Muscle of back (tissue), 13 donors: ENCODE measurements at places on chromosomes 12 and 14.

DNA sequence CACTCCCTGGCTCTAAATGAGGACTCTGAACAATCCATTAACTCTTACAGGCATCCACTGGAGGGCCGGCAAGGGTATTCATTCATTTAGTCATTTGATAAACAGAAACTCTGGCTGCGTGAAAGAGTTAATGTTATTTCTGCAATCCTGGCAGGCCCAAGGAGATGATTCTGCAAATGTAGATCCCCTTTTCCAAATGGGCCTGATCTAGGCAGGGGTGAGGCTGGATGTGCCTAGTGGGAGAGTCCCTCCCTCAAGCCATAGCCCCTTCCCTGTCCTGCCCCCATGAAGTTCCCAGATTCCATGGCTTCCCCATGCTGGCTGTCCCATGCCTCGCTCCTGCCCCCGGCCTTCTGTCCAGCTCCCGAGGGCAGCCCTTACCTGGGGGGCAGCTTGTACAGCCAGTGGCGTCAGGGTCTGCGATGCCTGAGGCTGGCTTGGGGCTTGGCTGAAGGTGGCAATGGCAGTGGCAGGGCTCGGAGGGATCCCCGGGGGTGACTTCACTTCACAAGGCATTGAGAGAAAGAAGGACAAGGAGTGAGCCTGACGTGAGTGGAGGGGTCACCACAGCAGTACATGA is 18.4 kb downstream of the POU6F1 start:
- no peak for DNase-seq

- peak; percentile 20 for DNase-seq
These were observed 6.2 kb upstream of the SLC7A7 start for GRCh38 chr14:22821193-22822015.

- no peak for DNase-seq
These were observed 41.4 kb downstream of the PTPRQ start for GRCh38 chr12:80485222-80485987.

GRCh38 chr14:102857444-102857843 is 65.0 kb upstream of the AMN start:
- no peak for DNase-seq

- no peak for DNase-seq
These were observed 34.3 kb downstream of the NOPCHAP1 start for GRCh38 chr12:105020241-105020962.

GRCh38 chr12:5643266-5643665 is 211.4 kb downstream of the NTF3 start:
- no peak for DNase-seq

DNA sequence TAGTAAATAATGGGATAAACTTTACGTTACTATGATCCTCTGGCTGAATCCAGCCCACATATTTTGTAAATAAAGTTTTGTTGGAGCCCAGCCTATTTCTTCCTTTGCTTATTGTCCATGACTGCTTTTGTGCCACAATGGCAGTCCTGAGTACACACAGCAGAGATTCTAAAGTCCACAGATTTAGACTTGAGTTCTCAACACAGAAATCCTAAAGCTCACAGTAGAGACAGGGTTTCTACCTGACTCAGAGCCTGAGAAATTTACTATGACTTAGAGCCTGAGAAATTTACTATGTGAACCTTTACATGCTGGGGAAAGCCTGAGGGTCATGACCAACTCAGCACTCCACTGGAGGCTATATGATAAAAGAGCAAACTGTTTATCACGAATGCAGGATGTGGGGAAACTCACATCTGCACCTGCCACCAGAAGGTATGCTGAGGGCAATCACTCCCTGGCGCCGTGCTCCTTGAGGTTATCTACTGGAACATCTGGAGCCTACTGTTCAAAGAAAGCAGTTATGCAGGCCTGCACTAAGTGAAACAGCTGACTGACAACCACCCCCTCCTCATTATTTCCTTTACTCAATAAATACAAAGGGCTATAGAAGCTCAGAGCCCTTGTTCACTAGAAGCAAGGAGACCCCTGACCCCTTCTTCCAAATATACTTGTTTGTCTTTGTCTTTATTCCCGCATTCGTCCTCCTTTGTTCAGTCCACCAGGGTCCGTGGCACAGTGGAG is 52.6 kb upstream of the BICD1 start:
- DNase-seq, result no peak

GRCh38 chr12:113591480-113591974 is 119.9 kb upstream of the LHX5 start:
- no peak for DNase-seq

DNA sequence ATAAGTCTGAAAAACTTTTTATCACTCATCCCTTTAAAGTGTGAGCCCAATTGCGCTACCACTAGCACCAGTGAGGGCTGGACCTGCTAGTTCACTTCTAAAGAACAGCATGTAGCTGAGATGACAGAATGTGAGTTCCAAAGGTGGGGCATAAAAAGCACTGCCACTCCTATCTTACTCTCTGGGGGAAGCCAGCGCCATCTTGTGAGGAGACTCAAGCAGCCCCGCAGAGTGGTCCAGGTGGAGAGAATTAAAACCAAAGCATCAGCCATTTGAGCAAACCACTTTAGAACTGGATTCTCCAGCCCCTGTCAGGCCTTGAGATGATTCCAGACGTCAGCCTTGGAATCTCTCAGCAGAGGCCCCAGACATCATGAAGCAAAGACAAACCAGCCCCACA is 39.9 kb downstream of the TMEM132D start:
- DNase-seq, result no peak

DNA sequence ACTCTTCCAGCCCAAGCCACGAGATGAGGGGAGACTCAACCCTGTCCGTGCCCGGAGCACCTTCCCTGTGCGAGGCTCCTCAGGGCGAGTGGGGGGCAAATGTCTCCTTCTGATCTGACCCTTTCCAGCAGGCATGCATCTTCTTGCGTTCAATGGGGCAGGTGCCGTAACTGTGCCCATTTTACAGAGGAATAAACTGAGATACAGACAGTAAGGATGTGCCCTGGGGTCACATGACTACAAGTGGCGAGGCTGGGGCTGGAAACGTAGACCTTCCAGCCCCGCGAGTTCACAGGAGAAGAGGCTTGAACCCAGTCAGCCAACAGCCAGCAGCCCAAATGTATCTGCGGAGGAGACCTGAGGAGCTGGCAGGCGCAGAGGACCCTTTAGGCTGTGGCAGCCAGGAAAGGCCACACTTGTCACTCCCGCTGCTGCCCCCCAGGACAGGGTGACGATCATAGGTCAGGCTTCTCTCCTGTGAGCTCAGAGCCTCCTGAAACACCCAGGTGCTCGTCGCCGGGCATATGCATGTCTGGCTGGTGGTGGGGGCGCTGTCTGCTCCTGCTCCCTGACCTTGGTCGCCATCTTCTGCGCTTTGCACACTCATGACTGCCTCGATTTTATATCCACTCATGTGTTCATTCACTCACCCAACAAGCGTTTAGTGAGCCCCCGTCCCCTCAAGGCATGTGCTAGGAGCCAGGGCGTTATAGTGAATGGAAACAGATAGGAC is 41.7 kb downstream of the CCDC88C start:
- DNase-seq, result no peak

- no peak for DNase-seq
These were observed 13.9 kb downstream of the TMEM119 start for GRCh38 chr12:108583991-108584390.

DNA sequence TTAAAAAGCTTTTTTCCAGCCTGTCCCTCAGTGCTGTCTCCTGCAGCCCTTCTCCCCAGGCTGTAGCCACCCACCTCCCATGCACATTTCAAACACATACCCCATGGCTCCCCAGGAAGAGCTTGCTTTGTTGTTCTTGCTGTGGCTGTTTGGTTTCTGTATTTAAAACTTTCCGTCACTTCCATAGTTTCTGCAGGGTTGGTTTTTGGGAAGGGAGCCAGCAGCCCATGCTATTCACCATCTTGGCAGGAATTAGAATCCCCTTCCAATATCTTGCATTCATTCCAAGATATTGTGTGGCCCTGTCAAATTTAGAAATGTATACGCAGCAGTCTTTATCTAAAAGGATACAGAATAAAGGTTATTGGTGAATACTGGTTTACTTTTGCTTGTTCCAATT is 29.6 kb downstream of the CFAP251 start:
- no peak for DNase-seq

DNA sequence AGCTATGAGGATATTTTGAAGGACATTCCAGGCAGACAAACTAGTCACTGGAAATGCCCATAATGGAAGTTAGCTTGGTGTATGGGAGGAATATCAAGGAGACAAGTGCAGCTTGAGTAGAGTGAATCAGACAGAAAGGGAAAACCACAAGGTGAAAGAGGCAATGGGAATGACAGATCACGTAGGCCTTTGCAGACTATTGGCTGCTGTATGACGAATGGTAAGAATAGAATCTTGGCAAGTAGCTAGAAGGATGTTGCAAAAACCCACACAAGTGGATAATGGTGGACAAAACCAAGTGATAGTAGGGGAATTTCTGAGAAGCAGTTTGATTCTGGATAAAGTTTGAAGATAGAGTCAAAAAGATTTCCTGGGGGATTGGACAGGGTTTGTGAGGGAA is 196.9 kb upstream of the NOVA1 start:
- no peak for DNase-seq

- DNase-seq, result no peak
These were observed 60.6 kb upstream of the DIO3 start for GRCh38 chr14:101500681-101501080.

GRCh38 chr14:75247286-75247922 is 31.2 kb upstream of the FOS start:
- no peak for DNase-seq

DNA sequence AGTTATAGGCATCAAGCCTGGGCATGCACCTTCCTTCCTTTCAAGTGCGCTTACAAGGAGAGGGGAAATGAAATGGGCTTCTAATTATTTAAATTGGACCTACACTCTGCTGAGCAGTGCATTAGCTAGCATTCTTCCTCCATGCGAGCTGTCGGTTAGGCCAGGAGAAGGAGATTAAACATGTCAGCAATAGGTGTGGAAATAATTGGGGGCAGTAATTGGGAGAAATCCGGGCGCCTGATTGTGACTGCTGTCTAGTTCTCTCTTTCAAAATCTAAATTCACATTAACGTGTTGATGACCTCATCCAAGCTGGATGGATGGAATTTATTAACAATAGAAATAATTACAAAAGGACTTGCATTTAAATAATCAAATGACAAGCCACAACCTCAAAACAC is 86.2 kb upstream of the SEL1L start:
- no peak for DNase-seq

- DNase-seq, result no peak
These were observed 434.1 kb upstream of the RPL10L start for GRCh38 chr14:47085678-47086077.

DNA sequence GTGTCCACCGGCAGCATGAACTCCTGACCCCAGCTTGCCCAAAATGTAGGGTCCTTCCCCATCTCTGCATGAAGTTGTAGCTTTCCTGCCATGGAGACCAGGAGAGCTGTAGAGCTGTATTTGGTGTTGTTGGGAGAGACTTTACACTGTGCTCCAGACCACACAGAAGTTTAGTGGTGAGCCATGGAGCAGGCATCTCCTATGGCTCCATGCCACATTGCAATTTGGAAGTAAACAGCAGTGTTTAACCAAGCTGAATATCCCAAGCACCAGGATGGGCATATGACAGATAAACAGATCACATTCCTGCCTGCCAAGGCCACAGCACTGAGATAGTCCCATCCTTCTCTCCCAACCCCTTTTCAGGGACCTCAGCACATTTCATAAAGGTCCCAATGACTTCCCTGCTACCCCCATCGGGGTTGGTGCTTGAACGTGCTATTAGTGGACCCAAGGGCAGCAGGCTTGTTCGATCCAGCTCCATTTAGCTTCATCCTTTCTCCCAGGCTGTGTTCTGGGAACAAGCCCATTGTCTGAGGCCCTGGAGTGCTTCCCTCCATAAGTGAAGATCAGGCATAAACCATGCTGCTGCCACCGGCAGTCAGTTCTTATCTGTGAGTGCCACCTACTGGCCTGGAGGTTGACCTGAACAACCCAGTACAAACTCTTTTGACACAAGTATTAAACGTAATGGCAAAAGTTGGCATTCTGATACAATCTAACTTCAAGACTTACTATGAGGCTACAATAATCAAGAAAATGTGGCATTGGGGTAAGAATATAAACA is 172.3 kb upstream of the ATXN7L3B start:
- DNase-seq, result no peak

DNA sequence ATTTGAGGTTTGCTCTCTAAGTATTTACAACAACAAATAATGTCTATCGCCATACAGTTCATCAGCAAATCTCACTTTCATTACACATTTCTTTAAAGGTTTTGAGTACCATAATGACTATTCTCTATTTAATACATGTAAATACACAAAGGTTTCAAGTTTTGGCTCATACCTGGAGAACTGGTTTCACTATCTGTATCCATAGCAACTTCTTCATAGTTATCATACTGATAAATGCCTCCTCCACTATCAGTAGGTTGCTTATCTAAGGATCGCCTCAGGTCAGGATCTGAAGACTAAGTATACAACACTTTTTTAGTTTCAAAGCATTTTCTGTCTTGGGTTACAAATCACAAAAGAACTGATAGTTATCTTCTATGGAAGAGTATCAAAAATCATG is 21.4 kb downstream of the ZFC3H1 start:
- DNase-seq, result no peak

DNA sequence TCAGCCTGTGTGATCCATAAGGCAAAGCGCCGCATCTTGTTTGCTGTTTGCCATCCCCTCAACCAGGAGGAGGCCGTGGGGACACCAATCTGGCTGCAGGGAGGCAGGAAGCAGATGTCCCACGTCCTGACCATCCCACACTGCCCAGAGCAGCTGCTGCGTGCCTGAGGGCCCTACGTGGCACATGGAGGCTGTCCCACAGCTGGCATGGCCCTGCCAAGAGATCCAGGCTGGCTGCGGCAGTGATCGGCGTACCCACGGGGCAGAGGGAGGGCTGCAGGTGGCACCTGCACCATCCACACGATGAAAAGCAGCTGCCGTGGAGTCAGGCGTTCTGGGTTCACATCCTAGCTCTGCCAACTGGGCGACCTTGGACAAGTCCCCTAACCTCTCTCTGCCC is 42.0 kb downstream of the NCOR2 start:
- DNase-seq, result no peak

DNA sequence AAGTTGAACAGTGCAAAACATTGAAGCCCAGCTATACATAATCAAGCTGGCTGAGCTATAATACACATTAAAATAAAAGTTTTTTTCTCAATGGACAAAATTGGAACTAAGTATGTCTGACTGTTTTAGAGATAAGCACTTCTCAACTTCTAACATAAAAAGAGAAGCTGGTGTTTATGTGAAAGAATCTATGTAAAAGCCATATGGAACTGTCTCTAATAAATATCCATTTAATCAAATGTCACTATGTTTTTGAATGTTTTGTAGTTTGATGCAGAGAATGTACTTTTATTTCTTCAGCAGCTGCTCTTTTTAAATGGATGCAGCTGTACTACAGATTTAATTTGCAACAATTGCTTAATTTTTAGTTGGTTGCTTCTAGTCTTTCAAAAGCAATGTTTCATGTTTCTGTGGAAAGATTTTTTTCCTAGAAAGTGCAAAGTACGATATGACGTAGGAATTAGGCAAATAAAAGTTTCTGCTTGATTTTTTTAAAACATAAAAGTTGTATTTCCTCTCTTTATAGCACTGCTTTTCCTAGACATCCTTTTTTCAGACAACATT is 114.2 kb downstream of the PDE3A start:
- peak; percentile 54 for DNase-seq

- DNase-seq, result no peak
These were observed 58.6 kb upstream of the ARHGAP5 start for GRCh38 chr14:32018391-32019092.

GRCh38 chr14:71237556-71237955 is 330.3 kb downstream of the PCNX1 start:
- DNase-seq, result no peak
